ENCODE measurements at places on chromosomes 2 and 18.

DNA sequence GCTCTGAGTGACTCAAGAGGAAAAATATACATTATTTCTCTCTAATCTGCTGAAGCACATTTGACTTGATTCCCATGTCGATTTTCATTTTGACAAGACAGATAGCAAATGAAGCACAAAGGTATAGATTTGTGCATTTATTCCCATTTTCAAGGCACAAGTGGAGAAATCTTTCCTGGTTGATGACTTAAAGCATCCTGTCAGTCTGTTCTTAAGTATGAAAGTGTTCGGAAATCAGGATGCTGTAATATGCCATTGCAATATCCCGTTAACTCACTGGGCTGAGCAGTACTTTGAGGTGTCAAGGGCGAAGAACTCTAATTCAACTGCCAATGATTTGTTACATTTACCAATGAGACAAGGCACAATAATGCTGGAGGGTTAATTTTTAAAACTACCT is 185.2 kb upstream of the LRP1B start:
- DNase-seq: no peak

DNA sequence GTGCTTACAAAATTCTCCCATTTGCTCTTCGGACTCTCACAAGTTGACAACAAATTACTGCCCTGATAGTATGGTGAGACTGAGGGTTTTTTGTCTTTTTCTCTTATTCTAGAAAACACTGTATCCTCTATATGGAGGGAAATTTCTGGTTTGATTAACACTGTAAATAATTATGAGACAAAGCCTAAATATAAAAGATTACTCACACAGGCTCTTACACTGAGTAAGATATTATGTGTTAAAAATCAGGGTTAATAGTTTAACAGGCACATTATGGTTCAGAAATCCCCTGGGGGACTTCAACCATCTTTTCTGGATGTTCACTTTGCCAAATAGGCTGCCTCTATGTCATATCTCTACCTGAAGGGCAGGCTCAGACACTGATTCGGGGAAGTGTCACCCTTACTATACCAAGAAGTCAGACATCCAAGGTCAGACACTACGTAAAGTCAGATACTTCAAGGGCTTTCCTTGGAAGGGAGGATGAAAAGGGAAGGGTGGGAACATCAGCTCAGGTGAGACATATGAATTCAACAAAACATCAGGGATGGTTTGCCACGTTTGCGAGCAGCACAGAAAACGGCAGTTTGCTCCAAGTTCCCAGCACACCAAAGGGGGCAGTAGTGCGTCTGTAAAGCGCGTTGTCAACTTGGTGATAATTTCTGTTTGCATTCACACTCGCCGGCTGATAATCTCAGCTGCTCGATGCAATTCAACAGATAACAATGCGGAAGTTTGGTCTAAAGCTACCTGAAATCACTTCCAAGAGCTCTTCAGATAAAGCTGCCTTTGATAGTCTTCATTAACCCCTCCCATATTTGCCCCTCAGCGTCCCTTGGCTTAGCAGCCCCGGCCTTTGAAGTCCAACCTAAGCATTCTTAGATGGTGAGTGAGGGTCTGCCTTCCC is 972 bp upstream of the RASGRP3 start:
- DNase-seq: peak; percentile 64

- DNase-seq: no peak
Measured at GRCh38 chr18:2424420-2424819, 146.9 kb downstream of the METTL4 start.

DNA sequence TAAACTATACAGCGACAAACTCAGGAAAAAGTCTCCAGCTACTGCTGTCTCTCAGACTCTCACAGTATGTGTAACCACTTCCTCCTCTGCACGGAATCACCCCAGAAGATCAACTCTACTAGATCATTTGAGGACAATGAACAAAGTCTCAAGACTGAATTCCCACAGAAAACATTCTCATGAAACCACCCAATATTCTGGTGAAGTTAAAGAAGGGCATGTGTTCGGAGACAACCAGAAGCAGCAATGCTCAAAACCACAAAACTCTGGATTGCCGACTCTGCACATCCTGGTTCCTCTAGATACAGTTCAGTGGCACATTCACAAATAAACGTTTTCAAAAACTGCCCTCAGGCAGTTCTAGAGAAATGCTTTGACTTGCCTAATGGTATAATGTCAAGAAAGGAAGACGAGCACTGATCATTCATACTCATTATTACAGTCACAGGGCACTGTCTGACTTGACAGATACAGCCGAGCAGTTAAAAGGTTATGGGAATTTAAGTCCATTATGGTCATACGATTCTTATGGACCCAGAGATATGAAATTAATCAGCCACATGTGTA is 91.9 kb upstream of the STK17B start:
- peak; percentile 57 for DNase-seq

DNA sequence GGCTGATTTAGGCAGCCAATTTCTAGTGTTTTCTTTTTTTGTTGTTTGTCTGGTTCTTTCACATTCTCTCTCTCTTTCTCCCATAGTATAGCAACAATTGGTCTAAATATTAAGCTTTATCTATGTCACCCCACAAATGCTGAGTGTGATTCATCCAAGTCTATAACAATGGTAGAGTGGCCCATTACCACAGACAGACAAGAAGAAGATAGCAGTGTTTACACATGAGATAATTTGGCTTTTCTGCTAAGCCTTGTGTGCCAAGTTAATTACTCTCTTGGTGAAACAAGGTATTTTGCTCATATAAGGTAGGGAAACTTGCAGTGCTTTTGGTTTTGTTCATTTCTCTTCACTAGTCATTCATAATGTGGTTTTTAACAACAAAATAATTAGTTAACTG is 166.5 kb downstream of the SLC8A1 start:
- no peak for DNase-seq

DNA sequence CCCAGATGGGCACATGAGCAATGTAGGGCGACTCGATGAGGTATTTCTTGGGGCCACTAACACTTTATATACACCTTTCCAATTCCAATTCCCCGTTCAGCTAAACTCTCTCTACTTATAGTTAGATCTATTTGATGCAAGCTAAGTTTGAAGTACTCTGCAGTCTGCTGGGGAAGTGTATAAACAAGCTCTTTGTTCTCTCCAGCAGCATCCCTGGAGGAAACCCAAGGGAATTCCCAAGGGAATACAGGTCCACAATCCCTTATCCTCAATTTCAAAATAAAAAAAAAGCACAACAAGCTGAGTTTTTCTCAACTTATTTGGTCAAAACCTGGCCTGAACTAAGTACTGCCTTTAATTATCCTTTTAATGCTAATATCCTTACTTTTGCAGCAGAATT is 433.3 kb downstream of the NBAS start:
- no peak for DNase-seq

- DNase-seq: peak; percentile 73
Measured at GRCh38 chr18:12336887-12337286, 28.8 kb downstream of the TUBB6 start.

GRCh38 chr18:31566576-31567306 is 24.9 kb upstream of the TTR start:
- no peak for DNase-seq

- DNase-seq: no peak
Measured at GRCh38 chr2:238513346-238513745, 86.6 kb downstream of the ASB1 start.

GRCh38 chr2:105369777-105370690 is 28.8 kb downstream of the FHL2 start:
- peak; percentile 64 for DNase-seq

DNA sequence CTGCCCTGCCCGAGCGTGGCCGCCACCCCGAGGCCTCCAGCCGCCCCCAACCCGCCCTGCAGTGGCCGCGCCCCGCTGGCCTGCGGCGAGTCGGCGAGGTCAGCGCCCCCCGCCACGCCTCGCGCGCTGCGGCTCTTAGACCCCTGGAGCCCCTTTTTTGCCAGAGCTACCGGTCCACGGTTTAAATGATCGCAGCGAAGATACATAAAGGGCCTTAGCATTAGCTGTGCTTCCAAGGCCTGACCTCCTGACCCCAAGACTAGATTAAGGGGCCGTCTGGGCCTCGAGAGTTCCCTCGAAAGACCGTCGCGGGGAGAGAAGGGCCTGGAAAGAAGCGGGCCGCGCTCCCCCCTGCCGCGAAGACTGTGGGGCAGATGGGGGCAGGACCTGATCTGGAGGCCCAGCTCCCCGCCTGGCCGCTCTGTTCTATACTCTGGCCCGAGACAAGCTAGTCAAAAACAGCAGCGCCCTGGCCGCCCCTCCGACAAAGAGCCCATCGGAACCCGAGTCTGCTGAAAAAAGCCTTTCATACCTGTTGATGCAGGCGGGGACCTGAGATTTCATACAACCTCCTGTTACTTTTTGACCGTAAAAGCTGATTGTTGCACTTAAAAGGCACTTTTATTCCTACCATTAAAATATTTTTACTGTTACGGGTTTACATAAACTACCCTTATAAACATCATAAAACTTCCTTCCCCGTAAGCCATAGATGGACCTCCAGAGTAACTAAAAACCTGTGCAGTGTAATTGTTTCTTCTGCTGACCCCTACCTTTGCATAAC is 68.7 kb upstream of the PSMD14 start:
- DNase-seq: no peak

DNA sequence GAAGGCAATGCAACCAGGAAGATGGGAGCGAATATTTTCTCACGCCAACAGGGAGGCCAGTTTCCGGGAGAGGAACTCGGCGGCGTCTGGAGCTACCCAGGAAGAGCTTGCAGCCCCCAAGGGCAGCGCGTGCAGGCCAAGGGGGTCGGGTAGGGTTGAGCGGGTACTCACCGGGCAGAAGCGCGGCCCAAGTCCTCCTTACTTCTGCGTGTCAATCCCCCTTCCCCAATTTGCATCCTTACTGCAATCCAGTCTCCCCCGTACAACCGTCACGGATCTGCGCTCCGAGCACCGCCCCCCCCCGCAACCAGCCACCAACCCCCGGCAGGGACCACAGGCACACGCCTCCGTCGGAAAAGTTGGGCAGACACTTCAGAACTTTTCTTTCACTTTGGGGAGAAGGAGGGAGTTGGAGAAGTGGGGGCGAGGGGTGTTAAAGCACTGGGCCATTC is 1.3 kb downstream of the ATP8B1 start:
- DNase-seq: no peak

DNA sequence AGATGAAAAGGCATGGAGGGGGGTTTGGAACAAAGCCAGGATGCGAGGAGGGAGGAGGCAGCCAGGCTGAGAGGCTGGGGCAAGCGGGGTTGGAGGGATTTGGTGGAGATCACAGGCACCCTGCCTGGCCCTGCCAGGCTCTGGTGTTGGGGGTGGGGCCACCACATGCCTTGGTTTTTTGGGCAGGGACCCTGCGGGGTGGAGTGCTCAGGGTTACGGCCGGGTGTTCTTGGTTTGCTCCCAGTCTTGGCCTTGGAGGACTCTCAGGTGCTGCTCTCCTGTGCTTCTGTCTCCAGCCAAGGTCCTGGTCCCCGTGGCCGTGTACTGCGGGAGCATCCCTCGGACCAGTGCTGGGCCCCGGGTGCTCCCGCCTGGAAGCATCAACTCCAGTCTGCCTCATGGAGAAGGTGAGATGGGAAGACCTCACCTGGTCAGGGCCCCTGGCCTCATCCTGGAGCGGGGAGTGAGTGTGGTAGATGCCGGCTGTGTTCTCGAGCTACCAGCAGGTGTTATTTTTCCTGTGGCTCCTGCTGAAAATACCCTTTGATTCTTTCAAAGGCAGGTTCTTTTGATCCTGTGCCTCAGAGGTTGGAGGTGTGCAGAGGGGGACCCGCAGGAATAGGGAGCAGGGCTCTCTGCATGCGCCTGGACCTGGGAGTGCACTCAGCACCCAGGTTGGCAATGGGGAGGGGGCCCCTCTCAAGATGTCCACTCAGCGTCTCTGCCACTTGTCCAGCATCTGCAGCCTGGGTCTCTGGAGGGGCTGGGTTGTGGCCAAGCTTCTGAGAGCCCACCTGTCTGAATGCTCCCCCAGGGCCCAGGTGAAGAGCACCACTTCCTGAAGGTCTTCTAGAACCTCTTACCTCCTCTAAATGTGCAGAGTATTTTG is 17.0 kb downstream of the TOGARAM2 start:
- no peak for DNase-seq

- peak; percentile 31 for DNase-seq
Measured at GRCh38 chr2:31324016-31324633, 90.2 kb downstream of the EHD3 start.

DNA sequence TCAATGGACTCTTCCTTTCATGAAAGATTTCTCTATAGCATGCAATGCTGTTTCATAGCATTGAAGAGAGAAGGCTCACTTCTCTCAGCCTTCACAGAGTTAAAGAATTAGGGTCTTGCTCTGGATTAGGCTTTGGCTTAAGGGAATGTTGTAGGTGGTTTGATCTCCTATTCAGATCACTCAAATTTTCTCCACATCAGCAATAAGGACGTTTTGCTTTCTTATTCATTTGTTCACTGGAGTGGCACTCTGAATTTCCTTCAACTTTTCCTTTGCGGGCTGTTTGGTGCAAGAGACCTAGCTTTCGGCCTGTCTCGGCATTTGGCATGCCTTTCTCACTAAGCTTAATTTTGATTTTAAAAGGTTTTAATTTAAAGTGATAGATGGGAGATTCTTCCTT is 131.6 kb downstream of the RBMS1 start:
- no peak for DNase-seq

- no peak for DNase-seq
Measured at GRCh38 chr2:15200581-15200980, 360.6 kb downstream of the NBAS start.

- no peak for DNase-seq
Measured at GRCh38 chr18:50790948-50791347, 28.9 kb downstream of the MRO start.

DNA sequence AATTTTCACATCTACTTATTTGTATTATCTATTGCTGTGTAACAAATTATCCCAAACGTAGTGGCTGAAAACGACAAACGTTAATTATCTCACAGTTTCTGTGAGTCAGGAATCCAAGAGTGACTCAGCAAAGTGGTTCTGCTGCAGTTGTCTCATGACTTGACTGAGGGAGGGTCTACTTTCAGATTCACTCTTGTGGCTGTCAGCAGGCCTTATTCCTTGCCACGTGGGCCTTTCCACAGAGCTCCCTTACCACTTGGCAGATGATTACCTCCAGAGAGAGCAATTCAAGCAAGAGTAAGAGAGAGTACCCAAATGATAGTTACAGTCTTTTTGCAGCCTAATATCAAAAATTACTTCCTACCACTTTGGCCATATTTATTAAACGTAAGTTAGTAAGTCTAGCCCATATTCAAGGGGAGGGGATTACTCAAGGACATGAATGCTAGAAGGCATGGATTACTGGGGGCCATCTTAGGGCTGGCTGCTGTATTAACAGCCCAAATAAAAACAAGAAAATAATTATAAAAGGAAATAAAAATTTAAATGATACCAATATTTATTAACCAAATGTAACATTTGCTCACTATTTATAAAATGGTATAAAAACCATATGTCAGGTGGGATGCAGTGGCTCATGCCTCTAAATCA is 48.7 kb upstream of the NBEAL1 start:
- peak; percentile 22 for DNase-seq

GRCh38 chr2:161033059-161033660 is 127.1 kb upstream of the TANK start:
- DNase-seq: no peak

GRCh38 chr18:48926420-48926857 is 24.3 kb downstream of the SMAD7 start:
- DNase-seq: no peak

Measured in SJSA1 (cell line).